ENCODE measurements at places on chromosomes 2 and 18. TPM values are rescaled to one million over a fixed set of nuclear protein-coding genes. Genes with fewer than 3 reads are reported as not detected.
A peak's percentile ranks its signal among the peaks of the same experiment; 100 is the strongest.

Gene ZBTB7C
- not detected for total RNA-seq

Gene DPP4
- total RNA-seq: 1.9 TPM

Gene NGEF
- total RNA-seq: not detected

Gene SLC16A14
- 2.9 TPM for total RNA-seq

Gene MLPH
- not detected for total RNA-seq

DNA sequence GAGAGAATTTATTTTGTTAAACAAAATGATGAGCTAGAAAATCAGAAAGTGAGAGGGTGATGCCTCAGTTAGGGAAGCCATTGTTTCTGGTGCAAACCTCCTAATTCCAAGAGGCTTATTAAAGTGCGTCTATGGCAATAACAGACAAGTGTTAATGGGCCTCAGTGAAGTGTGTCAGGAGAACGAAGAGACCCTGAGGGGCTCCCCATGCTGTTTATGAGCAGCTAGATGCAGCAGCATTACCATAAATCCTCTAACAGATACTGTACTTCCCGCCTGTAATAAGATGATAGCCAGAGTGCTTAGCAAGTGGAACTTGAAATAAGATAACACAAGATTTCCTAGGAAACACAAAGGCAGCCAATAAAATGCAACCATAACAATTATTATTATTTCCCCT, 157.4 kb downstream of the MYT1L start:
- DNase-seq: no peak

DNA sequence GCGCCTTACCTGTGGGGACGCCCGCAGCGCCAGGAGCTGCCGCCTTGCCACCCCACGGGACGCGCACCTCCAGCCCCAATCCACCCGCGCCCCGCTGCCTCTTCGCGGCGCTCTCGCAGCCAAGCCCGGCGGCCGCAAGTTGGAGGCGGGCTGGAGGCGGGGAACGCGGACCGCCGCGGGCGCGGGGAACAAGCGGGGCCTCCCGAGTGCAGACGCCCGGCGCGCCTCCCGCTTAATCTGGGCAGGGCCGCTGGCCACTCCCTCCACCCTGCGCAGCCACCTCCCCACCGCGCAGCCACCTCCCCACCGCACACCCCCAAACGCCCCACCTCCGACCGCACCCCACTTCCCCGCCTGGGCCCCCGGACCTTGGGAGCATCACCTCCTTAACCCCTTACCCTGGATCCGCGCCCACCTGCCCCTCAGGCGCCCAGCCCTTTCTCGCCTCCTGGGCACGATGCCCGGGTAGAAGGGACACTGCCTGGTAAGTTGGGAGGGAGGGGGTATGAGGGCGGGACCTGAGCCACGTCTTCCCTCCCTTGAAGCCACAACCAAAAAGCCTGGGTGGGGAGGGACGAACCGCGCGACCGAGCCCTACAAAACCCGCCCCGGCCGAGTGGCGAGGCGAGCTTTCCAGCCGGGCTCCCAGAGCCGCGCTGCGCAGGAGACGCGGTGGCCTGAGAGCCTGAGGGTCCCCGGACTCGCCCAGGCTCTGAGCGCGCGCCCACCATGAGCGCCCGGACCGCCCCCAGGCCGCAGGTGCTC, at the start of the genes COL4A3 and COL4A4:
Gene COL4A3, plus strand, starts transcription at position 627 of the 765 bp plus-strand sequence. Its CDS starts 103 bp downstream, at position 730.
Gene COL4A4, minus strand, starts transcription at position 208 of the 765 bp plus-strand sequence. CDS start 16,722 bp downstream, outside the sequence.
- DNase-seq: peak; percentile 54

- no peak for DNase-seq
Observed at GRCh38 chr2:230678018-230678417, 34.6 kb upstream of the CAB39 start.

DNA sequence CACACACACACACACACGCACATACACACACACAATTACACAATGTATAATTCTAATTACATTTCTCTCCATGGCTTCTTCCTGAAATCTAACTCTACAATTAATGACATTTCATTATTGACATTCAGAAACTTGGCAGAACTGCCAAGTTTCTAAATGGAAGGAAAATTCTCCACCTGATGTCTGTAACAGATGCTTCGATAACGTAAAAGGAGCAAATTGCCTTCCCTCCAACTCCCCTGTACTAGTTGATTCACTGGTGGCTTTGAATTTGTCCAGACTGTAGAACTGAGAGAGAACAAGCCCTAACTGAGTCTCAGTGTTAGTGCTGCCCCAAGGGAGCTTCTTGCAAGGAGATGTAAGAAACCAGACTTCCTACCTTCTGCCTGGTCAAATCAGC, 255.1 kb upstream of the TMEM200C start:
- no peak for DNase-seq

DNA sequence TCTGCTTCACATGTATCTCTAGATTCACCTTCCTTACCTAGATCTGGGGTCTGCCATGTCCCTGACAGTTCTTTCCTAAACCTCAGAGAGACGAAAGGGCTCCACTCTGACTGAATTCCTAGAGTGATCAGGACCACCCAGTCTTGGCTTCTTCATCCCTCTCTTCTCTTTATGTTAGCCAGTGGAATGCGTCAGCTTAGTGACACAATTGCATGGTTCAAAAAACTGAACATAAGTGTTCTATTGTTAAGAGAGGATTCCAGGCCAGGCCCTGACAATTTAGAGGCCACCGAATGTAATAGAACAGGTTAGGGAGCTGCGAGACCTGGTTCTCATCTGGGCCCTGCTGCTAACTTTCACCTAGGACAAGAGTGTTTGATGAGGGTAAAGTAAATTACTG, 10.0 kb downstream of the PRELID3A start:
- DNase-seq: no peak
